ENCODE measurements at places on chromosomes 3 and 15.
A peak's percentile ranks its signal among the peaks of the same experiment; 100 is the strongest.

GRCh38 chr15:100285641-100286295 lies 56.0 kb downstream of the ADAMTS17 start:
- DNase-seq, result no peak

DNA sequence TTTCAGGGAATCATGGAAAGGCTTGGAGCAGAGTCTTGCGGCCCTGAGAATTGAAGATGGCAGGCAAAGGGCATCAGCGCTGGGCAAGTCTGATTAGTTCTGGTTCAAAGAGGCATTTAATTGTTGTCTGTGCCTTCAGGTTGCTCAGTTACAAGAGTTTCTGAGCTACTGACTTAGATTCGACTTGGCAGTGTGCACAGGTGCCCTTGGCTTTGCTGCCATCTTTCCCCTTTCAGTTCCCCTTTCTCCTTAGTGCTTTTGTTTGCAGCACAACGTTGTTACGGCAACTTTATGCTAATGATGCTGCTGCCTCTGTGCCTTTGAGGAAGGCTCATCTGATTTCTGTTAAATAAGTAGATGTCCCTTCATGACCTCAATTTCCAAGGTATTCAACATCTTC lies 12.5 kb downstream of the P2RY14 start:
- no peak for DNase-seq

- peak; percentile 63 for DNase-seq
Observed at GRCh38 chr3:189270248-189270832, 98.6 kb downstream of the TPRG1 start.

DNA sequence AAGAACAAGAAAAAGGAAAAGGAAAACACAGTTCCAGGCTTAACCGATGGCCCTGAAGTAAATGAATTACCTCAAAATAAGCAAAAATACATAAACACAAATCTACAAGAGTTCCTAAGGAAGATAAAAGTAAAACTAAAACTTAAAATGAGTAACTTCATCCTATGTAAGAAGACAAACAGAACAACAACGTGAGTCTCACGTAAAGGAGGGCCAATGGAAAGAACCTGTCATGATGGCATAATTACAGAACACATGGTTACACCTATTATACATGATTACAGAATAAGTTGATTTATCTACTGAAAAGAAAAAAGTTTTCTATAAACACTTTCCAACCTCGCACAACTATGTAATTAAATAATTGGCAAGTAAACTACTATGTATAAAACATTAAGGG lies 42.1 kb downstream of the ADAM10 start:
- no peak for DNase-seq

- DNase-seq, result no peak
Observed at GRCh38 chr15:95262866-95263564, 1031.7 kb downstream of the MCTP2 start.

- peak; percentile 6 for DNase-seq
Observed at GRCh38 chr3:162586591-162586990, 1090.0 kb downstream of the OTOL1 start.

- DNase-seq, result no peak
Observed at GRCh38 chr3:159978353-159978752, 10.3 kb upstream of the IL12A start.

DNA sequence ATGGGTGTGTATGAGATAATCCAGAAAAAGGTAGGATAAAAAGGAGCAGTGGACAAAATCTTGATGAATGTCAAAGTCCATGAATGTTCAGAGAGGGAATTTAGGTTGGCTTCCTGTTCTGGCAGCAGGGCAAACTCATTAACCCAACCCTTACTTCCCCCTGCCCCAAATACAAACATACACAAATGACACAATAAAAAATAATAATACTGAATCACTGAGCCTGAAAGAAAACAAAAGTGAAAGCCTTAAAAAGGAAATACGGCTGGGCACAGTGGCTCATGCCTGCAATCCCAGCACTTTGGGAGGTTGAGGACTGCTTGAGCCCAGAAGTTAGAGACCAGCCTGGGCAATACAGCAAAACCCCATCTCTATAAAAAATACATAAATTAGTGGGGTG lies 62.9 kb downstream of the GPR176 start:
- DNase-seq, result no peak

- DNase-seq, result no peak
Observed at GRCh38 chr15:35139822-35140221, 54.7 kb upstream of the NANOGP8 start.

DNA sequence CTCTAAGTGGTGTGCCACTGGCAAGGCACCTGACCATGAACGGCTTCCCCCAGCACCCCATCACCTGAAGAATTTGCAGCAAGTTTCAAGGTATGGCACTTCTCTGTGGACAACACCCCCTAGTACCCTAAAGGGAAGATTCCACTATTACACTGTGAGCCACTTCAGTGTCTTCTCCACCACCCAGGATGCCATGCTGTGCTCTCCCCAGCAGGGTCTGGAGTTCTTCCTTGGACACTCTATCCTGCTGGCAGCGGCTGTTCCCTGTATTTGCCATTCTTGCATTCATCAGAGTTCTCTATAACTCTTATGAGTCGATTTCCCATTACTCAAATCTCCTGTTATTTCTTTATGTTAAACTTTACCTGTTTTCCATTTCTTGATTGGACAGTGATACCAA lies 33.9 kb upstream of the RNU6-1 start:
- no peak for DNase-seq

GRCh38 chr3:122912772-122913538 lies 114.6 kb downstream of the SEMA5B start:
- no peak for DNase-seq

DNA sequence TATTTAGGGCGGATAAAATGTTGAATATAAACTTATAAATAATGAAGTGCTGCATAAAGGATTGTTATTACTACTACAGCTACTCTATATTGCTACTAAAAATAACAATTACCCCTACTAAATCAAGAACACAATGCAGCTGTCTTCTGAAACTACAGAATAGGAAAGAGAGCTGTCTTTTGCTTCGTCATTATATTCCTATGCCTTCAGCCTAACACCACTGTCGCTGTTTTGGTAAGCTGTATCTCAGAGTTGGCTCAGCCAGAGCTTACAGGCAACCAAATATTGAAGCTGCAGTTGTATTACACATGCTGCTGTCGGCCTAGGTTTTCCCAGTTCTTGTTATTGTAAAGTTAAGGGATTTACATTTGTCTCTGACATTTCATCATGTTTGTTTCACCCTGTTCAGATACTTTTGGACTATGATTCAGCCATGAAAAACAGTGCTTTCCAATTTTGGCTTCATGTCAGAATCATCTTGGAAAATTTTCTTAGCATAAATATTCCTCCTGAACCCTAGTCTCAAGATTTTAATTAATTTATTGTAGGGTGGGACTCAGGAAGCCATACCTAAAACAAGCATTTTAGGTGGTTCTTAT lies 31.3 kb upstream of the LPP start:
- no peak for DNase-seq

DNA sequence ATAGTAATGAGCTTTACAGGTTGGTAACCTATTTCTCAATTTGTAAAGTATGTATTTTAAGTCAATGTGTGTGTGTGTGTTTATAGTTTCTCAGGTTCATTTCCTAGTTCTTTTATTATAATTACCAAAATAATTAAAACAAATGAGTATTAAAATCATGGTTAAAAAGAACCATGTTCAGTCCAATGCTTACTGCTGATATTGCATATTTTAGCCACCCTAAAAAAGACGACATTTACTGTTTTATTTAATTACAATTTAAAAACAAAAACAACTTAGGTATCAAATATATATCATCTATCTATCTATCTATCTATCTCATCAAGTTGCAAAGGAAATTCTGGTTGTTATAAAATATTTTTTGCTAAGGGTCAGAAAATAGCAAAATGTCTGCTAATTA lies 203.3 kb downstream of the GBE1 start:
- no peak for DNase-seq

DNA sequence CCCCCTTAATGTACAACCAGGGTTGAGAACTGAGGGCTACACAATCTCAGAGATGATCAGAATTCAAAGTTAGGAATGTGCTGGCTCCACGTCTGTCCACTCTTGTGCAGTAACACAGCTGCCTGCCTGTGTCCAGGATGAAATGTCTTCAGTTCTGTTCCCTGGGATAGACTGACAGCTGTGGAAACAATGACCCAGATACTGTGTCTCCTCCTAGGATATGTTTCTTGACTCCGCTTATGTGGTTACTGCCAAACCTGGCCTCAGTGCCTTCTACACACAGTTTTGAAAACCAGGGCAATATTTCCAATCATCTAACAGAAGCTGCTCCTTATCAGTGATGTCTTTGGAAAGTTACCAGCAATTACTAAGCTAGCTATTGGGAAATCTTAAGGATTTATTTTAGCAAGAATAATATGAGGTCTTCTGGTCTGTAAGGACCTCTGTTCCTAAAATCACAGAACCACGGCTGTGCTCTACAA lies 67.6 kb downstream of the NOX5 start:
- no peak for DNase-seq

GRCh38 chr3:128296469-128297251 lies 143.4 kb downstream of the EEFSEC start:
- DNase-seq, result no peak

GRCh38 chr3:182139627-182140357 lies 428.1 kb downstream of the SOX2 start:
- no peak for DNase-seq

- DNase-seq, result no peak
Observed at GRCh38 chr3:24242012-24242698, 252.5 kb downstream of the THRB start.

- peak; percentile 87 for DNase-seq
Observed at GRCh38 chr15:96354731-96355567, 24.4 kb downstream of the NR2F2 start.

DNA sequence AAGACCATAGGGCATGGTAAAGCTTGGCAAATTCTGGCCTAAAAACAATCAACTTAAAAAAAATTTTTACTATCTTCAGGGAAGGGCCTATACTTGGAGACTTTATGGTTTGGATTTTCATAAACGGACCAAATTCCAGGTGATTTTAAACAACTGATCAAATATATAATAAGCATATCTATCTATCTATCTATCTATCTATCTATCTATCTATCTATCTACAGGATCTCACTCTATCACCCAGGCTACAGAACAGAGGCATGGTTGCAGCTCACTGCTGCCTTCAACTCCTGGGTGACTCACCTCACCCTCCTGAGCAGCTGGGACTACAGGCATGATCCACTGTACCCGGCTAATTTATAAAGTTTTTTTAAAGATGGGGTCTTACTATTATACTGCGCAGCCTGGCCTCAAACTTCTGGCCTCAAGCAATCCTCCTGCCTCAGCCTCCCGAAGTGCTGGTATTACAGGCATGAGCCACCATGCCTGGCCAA lies 6.7 kb downstream of the SPPL2A start:
- no peak for DNase-seq

DNA sequence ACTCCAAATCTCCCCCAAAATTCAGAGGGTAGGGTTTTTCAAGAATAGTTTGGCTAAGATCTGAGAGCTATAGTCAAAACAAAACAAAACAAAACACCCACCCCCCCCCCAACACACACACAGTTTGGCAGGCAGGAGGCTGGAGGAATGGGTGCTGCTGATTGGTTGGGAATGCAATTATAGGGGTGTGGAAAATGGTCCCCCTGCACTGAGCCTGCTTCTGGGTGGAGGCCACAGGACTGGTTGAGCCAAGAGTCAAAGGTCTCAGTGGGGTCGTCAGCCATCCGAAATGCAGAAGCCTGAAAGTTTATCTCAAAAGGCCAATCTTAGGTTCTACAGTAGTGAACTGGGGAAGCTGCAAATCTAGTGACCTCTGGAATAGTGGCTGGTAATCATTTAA lies 2.5 kb upstream of the HACD2 start:
- no peak for DNase-seq

DNA sequence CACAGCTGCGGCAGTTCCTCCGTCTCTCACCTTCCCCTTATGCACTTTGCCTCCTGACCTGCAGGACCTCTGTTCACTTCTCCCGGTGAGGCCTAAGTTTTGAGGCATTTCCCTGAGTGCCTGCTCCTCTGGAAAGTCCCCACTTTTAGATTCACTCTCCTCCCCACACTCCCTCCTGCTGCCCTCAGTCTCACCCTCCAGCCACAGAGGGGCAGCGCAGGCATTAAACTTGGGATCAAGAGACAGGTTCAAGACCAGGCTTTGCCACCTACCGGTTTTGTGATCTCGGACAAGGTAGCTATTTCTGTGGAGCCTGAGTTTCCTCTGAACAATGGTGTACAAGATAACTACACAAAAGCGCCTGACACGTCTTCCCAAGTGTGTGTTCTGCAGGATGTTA lies 19.4 kb downstream of the SLC6A11 start:
- DNase-seq, result peak; percentile 46

GRCh38 chr3:171753025-171753472 lies 57.2 kb downstream of the PLD1 start:
- no peak for DNase-seq

GRCh38 chr3:69855436-69856162 lies 116.3 kb downstream of the MITF start:
- DNase-seq, result no peak

- DNase-seq, result no peak
Observed at GRCh38 chr3:183298701-183299153, 45.7 kb downstream of the B3GNT5 start.

DNA sequence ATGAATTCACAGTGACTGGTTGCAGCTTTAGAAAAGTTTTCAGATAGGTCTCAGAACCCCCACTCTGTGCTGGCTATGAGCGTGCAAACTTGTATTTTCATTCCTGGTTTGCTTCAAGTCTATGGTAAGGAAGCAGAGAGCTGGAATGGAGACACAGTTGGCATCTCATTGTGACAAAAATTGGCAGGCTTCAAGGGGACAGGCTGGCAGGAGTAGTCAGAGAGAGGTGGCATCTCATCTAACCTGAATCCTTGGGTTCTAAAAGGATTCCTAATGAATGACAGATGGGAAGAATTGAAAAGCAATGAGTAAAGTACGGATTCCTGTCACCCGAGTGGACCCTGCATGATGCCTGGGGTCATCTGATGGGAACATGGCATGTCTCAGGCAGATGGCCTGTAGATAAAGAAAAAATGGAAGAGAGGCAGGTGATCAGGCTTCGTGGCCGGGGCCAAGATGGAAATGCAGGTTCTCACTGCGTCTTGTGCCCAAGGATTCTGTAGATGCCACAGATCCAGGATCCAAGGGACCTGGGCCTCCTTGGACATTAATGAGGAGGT lies 89.4 kb upstream of the ABHD17C start:
- DNase-seq, result no peak

GRCh38 chr3:15009167-15009566 lies 55.9 kb downstream of the MRPS25 start:
- DNase-seq, result no peak

DNA sequence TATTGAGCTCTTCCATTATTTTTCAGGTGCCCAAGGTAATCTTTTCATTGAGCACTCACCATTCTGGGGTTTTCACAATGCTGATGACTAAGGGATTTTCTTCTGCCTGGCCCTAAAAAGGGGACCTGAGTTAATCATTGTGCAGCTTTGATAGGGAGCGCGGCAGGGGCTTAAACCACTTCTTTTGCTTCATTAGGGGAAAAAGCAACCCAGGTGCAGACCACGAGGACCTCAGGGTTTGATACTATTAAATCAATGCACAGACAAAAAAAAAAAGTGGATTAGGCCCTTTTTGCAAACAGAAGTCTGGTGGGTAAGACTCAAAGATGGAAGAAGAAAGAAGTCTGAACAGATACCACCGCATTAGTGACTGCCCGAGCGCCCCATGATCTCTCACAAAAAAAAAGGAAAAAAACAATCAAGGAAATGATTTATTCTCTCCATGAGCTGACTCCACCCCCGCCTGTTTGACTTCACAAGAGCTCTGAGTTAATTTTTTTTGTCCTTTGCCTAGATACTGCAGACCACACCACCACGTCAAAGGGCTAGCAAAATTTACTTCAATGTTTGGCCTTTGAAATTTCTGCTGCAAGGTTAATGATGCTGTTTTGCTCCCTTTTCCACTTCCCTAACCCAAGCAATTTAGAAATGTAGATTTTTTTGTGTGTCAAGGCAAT lies 78.0 kb upstream of the FEZF2 start:
- DNase-seq, result no peak
